ENCODE measurements at places on chromosomes 2 and 18.
A peak's percentile ranks its signal among the peaks of the same experiment; 100 is the strongest.

DNA sequence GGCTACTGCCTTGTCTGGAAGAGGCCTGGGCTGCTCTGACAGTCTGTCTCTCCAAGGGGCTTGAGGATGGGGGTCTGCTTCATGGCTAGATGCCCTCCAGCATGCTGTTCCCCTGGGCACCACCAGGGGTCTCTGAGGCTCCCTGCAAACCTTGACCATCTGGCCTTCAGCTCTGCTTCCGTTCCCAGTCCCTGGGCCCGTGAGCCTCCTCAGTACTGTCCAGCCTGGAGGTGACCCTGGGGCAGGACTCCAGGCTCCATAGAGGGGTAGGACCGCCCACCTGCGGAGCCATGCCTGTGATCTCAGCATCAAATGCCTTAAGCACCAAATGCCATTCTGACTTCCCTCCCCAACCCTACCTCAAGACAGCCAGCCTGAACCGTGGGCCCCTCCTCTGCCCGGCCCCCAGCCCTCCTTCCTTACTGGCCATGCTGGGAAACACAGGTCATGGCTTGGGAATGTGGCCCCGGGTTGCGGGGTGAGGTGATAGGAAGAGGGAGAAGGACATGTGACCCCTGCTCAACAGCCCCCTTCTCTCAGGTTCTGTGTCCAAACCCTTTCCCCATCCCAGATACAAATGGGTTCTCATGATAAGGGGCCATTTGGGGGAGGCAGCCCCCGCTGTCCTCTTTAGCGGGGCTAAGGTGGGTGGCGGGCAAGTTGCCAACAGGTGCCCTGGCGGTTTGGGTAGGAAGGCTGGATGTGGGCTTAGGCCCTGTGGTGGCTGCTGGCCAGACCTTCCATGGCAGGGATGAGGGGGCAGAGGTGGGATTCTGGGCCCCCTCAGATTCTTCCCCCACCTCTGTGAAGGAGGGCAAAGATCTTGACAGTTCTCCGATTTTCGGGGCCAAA, 25.0 kb downstream of the SPEG start:
- no peak for DNase-seq

DNA sequence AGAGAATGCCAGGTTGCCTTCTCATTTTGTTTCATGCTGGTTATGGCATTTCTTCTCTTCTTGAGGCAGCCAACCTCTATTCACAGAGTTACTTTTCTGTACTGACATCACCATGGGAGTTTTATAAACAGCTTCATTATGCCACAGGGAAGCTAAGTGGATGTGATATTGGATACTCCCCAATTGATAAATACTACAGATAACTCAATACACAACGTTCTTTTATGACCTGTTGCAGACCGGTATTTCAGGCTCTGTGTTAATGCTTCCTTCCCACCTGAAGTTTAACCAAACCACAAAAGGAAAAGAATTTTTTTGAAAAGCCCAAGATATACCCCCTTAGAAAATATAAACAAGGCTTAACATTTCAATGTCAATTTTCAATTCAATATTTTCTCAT, 258.3 kb upstream of the SOX11 start:
- no peak for DNase-seq

- DNase-seq: no peak
These were observed 24.7 kb downstream of the PCBP1 start for GRCh38 chr2:70111752-70112591.

DNA sequence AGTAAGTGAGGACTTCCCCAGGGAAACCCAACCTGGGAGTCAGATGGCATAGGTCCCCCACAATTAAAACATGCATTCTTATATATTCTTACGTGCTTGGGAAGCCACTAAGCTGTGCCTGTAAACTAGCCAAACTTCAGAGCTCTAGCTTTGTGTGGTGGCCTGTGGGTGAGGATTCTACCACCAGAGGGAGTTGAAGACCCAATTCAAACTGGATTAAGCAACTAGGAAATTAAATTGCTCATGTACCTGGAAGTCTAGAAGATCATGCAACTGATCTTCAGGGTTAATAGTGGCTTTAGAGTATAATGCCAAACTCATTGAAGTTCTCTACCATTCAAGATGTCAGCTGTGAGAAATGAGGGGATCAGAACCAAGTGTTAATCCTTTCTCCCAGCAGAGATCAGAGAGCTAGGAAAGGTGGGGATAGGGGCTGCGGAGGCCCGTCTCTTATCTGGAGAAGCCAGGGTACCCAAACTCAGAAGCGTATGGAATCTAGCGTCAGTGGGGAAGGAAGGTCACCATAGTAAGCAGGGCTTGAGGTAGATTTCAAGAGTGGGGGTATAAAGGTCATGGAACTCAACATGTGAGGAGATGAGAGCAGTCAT, 53.2 kb upstream of the CCDC85A start:
- peak; percentile 48 for DNase-seq

- peak; percentile 10 for DNase-seq
These were observed 60.1 kb upstream of the SLC16A14 start for GRCh38 chr2:230128623-230129342.

DNA sequence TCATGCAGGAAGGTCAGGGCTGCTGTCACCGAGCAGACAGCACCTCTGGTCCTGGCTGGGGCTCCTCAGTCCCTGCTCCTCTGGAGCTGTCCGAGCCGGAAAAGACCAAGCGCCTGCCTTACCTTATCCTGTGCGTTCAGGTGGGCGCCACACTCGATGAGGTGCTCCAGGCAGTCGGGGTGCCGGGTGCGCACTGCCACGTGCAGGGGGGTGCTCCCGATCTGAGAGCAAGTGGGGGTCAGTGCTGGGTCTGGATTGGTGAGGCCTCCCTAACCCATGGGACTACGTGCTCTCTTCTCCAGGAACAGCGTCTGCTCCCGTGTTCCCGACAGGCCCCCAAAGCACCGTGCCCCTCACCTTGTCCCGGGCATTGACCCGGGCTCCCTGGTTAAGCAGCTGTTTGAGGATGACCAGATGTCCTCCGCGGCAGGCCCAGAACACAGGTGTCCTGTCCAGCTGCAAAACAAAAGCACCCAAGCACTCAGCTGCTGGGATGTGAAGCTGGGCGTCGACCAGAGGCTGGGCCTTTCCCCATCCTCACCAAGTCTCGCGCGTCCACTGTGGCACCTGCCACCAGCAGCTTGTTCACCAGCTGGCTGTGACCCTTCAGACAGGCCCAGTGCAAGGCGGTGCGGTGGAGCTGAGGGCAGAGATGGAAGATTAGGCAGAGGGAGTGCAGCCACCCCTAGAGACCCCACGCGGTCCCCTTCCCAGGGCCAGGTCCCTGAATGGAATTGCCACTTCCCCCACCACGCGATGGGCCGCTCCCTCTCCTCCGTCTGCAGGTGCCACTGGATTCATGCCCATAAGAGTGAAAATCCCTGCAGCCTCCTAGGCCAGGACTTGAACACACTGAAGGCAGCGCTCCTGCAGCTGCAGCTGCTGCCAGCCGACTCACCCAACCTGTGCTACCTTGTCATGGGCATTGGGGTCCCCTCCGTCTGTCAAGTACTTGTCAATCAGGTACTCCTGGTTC, 3.7 kb downstream of the ANKRD23 start:
- no peak for DNase-seq

DNA sequence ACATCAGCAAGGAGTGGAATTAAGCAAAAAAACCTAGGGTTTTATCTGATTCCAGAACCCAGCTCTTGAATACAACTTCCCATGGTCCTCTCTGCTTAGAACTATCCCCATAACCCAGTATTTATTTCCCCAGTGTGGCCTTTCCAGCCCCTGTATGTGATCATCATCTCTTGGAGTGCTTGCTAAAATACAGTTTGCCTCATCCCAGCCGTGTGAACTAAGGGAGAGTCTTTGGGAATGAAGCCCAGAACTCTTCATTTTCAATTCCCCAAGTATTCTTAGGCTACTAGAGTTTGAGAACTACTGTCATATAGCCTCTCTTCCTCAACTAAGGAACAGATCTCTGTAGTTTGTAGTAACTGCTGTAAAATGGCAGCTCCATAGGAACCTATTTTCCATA, 173.1 kb downstream of the LCLAT1 start:
- DNase-seq: no peak

- DNase-seq: no peak
These were observed 31.0 kb downstream of the TCF7L1 start for GRCh38 chr2:85164145-85164569.

DNA sequence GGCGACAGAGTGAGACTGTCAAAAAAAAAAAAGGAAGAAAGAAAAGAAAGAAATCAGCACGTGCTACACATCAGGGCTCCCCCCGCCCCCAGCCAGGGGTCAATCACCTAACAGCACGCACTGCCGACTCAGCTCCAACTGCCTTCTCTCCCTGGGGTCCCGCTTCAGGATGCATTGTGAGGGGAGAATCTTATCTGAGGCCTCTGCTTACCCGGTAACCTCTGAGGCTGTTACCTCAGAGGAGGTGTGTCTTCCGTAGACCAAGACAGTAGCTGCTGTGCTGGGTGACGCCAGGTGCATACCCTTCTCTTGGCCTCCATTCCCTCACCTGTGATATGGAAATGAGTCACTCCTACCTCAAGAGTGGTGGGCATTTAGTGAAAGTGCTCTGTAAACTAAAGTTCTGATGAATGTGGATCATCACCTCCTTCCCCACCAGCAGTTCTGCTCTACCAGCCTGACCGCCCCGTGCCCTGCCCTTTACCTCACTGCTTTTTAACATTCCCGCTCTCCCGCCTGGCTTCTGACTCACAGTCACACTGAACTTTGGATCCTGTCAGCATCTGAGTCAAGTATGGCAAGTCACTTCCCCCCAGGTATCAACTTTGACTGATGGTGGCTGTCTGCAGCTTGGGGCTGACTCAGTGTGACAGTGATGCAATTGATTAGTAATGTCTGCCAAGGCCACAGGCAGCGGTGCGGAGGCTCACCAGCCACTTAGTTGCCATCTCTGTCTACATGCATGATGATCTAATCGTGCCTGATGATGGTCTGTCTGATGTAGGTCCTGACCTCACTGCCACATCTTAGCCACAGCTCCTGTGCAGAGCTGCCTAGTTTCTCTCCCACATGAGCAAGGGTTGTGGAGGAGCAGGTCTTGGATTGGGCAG, 20.1 kb downstream of the ARID5A start:
- no peak for DNase-seq

GRCh38 chr18:11047817-11048216, 101.6 kb downstream of the PIEZO2 start:
- no peak for DNase-seq

DNA sequence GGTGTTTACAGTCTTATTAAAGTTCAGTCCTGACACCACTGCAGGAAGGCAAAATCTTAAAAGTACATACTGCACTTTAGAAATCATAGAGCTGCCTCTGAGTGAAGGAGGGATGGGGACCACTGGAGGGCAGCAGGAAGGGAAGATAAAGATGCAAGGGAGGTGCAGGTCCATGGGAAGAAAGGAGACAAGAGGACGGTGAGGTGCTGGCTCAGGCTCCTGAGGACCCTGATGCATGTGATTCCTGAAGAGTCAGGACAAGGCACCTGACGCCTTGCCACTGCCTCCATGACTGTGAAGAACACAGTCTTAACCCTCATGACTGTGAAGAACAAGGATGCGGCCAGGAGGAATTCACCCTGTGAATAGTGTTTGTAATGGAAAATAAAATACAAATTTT, 116.2 kb upstream of the NPAS2 start:
- DNase-seq: no peak

- no peak for DNase-seq
These were observed 50.7 kb upstream of the ACAA2 start for GRCh38 chr18:49863769-49864621.

DNA sequence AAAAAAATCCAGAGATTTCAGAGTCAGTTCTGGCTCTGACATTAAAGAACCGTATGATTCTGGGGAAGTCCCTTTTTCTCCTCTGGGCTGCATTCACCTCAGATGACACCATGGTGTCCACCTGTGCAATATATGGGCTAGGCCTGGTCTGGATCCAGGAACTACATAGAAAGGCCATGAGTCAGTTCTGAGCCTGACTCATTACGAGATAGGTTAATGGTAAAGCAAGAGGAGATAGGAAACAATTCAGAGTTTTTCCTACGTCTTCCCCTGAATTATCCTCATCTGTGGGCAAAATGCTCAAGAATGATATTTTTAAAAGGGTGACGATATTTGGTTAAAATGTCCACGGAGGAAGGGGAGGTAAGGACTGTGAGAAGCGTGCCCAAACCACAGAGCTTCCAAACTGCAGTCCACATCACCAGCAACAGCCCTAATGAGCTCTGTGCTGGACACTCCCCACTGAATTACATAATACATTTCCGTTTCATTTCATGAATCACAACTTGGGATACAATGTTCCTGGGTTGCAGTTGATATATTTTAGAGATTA, 180.1 kb upstream of the OSR1 start:
- DNase-seq: no peak

DNA sequence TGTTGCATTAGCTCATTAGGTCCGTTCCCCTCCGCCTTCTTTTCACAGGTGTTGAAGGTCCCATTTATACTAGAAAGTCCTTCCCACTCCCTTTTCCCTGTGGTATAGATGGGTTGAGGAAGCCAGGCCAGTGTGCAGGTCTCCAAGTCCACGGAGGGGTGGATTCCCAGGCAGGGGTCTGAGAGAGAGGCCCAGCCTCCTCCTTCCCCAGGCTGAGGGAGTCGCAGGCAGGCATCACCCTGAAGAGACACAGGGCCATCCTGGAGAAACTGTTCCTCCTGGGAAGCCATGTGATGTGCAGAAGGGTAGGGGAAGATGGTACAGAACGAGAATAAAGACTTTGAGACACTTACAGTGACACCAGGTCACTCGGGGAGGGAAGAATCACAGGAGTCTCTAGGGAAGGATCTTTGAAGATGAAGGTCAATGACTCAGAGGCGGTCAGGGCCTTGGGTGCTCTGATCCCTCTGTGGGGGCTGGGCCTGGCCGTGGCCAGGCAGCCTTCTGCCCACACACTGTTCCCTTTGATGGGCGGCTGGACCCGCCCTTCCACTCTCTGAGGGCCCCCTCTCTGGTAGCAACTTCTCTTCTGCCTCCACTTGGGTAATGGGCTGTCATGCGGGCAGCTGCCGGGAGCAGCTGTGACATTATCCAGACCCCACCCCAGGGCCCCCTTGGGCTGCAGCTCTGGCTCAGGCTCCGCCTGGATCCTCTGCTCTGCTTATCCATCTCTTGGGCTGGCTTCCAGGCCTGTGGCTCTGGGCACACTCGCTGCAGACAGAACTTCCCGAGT, 45.1 kb downstream of the RHOB start:
- peak; percentile 40 for DNase-seq

GRCh38 chr2:6186332-6187151, 494.4 kb downstream of the SOX11 start:
- DNase-seq: no peak

- DNase-seq: no peak
These were observed 599.5 kb downstream of the KCNJ3 start for GRCh38 chr2:155298001-155298400.

GRCh38 chr2:207768168-207768865, 1.4 kb downstream of the FZD5 start:
- DNase-seq: no peak

GRCh38 chr2:157940024-157940423, 63.9 kb upstream of the ACVR1 start:
- DNase-seq: no peak

DNA sequence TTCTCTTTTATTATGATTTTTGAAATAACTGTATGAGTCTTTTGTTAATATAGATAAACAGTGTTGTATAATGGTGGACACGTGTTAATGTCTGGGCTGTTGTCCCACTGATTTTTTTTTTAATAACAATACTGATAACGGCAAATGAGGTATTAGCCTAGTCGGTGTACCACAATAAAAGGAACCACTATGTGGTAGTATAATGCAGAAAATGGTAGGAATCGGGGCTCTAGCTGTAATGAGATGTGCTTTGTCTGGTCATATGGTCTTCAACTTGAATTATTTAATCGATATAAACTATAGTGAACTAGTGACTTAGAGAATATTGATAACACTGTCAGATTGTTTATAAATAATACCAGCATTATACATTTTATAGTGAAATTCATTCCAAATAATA, 517.9 kb upstream of the SPHKAP start:
- DNase-seq: no peak

- DNase-seq: peak; percentile 75
These were observed 86.6 kb downstream of the TMEM182 start for GRCh38 chr2:102848366-102848839.

Measured in pons (tissue), 1 donor.